Endodermal cell (in vitro differentiated cells): ENCODE measurements at places on chromosomes 1 and 21. TPM values are rescaled to one million over a fixed set of nuclear protein-coding genes. Genes with fewer than 3 reads are reported as not detected.

SLFNL1 gene
- 0.07 and 0.15 TPM in 2 replicates for total RNA-seq

S100A5 gene
- not detected in 3 replicates for total RNA-seq

NPPA gene
- total RNA-seq, result 1.0 TPM in 1 of 3 replicates, not detected in the others

GRCh38 chr1:173411835-173412742, 65.0 kb upstream of the PRDX6 start:
- no peaks in the 10 kb centered on the region for H3K4me1 ChIP-seq
- no peak for DNase-seq
- H3K27ac ChIP-seq, result no peak overlapping the region
- no peak overlapping the region for H3K4me3 ChIP-seq

- H3K27me3 ChIP-seq, result no peaks in the 10 kb centered on the region
- no peak overlapping the region for H3K4me3 ChIP-seq
- no peak for DNase-seq
These were observed 122.1 kb downstream of the EDEM3 start for GRCh38 chr1:184632415-184633175.
